ENCODE measurements at places on chromosomes 12 and 14.

DNA sequence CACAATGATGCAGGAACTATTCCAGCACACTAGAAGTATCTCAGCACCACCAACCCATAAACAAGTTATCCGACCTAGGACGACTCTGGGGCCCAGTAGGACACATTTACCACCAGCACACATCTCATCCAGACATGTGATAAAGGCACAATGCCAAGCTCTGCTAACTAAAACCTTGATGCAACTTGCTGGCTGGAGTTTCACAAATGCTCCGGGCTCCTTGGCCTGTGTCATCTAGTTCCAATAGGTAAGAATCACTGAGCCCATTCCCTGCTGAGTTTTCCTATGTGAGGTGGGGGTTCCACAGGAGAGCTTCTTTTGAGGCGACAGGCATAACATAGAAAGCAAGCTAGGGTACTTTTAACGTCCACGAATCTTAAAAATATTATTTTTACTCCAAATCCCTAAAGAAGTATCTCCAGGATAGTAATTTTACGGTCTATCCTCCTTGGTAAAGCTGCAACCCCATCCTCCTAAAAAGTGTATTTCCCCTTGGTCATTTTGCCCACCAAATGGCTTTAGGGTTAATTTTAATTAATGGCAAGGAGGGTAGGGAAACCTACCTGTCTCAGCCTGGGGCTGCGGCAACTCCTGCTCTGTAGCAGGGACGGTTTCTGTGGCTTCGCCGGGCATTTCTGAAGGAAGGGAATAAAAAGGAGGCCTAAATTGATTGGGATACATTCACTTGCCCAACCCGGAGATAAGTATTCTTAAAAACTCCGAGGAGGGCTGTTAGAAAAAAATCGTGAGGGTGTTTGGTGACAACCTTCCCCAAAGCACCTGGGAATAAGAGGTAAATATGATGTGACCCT lies 1.0 kb downstream of the NACA start:
- DNase-seq, result no peak

GRCh38 chr14:72500234-72500838 lies 393.6 kb downstream of the DPF3 start:
- no peak for DNase-seq

- DNase-seq, result no peak
Measured at GRCh38 chr12:129305851-129306250, 452.6 kb downstream of the GLT1D1 start.

GRCh38 chr14:37411079-37411735 lies 183.8 kb downstream of the FOXA1 start:
- DNase-seq, result no peak

DNA sequence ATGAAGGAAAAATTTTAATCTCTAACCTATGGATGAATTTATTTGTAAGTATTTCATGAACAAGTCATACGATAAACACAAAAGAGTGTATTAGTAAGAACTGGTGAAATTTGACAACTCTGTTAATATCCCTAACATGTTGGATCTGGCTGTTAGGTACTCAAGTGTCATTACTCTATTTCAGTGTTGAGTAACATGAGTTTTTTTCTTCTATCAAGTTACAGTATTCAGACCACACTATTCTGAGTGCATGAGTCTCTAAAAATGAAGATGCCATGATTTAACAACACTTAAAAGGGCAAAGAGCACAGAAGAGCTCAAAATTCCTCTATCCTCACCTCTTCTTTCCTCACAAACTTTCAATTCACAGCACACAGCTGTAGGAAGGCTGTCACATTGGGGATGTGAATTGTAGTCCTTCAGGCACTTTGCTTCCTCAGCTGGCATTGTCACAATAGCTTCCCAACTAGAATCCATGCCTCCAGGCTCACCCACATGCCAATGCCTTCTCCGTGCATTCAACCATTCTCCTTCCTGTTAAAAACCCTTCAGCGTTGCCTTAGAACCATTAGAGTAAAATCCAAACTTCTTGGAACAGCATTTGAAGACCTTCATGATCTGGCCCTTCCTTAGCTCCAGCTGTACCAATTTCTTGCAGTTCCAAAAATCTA lies 73.7 kb upstream of the DBX2 start:
- DNase-seq, result no peak

DNA sequence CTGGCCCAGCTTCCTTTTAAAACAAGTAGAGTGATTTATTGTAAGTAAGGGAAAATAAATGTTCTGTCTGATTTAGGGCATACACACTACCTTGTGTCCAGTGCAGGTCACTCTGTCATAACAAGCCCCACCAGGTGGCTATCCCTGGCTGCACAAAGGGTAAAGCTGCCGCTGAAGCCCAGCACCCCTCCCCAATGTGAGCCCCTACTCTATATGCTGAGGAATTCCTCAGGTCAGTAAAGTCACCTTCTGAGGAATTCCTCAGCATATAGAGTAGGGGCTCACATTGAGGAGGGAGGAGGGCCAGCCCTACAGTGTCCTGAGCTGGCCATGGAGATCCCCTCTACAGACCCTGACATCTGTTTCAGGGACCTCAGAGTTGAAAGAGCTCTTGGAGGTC lies 67.2 kb downstream of the TBC1D30 start:
- DNase-seq, result no peak

GRCh38 chr14:91125271-91125660 lies 11.4 kb downstream of the DGLUCY start:
- DNase-seq, result no peak

DNA sequence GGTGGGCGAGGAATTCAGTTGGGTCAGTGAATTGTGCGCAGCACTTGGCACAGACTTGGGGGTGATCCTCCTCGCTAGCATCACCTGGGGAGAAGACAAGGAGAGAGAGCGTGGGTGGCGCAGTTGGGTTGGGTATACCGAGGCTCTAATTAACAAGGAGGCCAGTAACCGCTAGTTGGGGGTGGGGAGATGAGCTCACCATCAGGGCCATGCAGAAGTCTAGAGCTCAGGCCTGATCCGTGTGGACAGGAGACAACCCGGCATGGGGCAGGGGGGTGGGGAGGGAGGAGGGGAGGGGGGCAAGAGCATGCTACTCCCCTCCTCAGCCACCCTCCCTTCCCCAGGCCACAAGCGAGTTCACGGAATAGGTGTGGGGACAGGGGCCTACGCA lies 580 bp downstream of the SALL2 start:
- no peak for DNase-seq

- no peak for DNase-seq
Measured at GRCh38 chr12:22880331-22880730, 255.4 kb downstream of the ETNK1 start.

- DNase-seq, result no peak
Measured at GRCh38 chr14:90272523-90272922, 16.2 kb downstream of the PSMC1 start.

GRCh38 chr14:104131968-104132732 lies 6.2 kb upstream of the KIF26A start:
- DNase-seq, result no peak

GRCh38 chr12:63752283-63752682 lies 27.4 kb upstream of the RXYLT1 start:
- DNase-seq, result no peak

GRCh38 chr12:81212996-81213696 lies 135.3 kb downstream of the ACSS3 start:
- no peak for DNase-seq

- no peak for DNase-seq
Measured at GRCh38 chr14:54728700-54729527, 162.0 kb downstream of the SAMD4A start.

DNA sequence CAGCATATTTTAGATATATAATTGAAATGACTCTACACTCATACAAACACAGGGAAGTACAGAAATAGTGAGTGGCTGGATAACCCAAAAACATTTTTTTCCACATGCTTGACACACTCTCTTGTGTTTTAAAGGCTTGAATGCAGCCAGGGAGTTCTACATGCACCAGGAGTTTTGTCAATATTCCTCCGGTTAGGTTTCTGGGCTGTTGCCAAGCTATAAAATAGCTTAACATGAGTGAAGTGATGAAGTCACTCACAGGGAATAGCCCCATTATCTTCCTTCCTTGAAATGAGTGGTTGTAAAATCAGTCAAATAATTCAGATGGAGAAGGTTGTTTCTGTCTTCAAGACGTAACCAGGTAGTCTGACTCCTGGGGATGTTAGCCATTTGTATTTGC lies 582.7 kb downstream of the SLC6A15 start:
- DNase-seq, result no peak

DNA sequence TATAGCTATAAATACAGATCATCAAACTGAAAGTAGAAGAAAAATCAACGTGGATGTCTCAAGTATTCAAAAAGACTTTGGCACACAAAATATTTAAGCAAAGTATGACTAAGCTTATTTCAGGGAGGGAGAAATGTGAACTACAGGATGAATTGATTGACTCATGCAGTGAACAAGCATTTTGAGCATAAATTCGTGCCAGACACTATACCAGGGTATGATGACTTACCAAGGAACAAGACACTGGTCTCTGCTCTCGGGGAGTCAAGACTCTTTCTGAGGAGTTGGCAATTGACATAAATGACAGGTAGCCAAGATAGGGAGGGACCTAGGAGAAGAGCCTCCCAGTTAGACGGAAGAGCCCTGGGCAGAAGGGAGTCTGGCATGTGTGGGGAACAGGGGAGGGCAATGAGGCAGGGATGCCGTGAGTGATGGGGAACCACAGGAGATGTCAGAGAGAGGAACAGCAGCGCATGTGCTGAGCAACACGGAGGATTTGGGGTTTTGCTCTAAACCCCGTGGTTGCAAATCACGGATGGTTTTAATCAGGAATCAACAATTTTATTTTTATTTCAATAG lies 115.2 kb downstream of the TMEM132D start:
- DNase-seq, result no peak

GRCh38 chr12:130549361-130549760 lies 166.7 kb downstream of the RIMBP2 start:
- no peak for DNase-seq

DNA sequence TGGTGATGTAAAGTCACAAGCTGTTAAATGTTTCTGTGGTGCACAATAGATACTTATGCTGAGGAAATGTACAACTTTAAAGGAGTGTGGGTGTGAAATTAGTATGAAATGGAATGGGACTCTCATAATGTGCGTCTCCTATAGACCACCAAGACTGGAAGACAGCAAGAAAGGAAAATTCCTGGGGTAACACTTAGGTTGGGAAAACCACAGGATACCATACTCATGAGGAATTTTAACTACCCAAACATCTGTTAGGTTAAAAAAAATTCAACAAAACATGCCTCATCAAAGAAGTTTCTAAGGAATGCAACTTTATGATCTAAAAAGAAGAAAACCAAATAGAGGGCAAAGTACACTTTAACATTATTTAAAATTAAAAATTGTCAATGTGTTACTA lies 113.7 kb upstream of the MYF6 start:
- no peak for DNase-seq

DNA sequence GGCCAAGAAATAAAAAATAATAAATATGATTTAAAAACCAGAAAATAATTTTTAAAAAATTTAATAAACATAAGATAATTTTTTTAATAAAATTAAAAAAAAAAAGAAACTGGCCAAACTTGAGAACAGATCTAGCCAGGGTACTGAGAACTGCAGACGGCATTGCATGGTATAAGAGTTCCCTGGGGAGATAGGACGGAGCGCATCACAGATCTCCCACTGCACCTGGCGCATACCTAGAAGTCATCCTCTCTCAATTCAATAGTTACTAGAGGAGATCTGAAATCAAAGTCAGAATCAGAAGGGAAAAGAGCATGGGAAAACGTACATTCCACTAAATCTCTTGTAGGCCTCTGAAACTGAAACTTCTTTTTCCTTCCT lies 58.9 kb upstream of the BCL2L14 start:
- no peak for DNase-seq

- DNase-seq, result no peak
Measured at GRCh38 chr12:96513681-96514080, 24.3 kb downstream of the CFAP54 start.

DNA sequence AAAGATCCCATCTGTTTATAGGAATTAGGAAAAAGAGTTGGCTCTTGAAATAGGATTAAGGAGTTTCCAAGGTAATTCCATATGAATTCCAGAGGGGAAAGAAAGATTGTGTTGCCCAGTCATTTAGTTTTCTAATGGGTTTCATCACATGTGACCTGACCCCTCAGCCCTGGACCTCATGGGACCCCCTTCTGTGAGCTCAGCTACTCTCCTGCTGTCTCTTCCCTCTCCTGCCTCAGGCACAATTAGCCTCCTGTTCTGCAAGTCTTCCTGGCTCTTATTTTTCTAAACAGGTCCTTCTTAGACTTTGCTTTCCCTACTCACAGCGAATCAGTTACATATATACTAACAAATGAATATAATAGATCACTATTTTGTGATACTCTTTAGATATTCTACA lies 237.7 kb downstream of the TRHDE start:
- no peak for DNase-seq
